ENCODE measurements at places on chromosomes 12 and 14. TPM values are rescaled to one million over a fixed set of nuclear protein-coding genes. Genes with fewer than 3 reads are reported as not detected.

DNA sequence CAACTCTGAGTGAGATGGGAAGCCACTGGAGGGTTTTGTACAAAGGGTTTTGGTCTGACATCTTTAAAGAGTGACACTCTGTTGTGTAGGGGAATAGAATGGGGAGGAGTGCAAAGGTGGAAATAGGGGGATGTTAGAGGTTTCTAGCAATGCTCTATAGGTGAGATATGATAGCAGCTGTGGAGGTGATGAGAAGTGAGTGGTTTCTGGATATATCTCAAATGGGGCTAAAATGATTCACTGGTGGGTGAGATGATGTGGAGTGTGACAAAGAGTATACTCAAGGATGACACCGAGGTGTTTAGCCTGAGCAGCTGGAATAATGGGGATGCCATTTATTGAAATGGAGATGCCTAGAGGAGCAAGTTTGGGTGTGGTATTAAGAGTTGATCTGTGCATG, 426.4 kb downstream of the PCNX1 start:
- no peak for DNase-seq

DNA sequence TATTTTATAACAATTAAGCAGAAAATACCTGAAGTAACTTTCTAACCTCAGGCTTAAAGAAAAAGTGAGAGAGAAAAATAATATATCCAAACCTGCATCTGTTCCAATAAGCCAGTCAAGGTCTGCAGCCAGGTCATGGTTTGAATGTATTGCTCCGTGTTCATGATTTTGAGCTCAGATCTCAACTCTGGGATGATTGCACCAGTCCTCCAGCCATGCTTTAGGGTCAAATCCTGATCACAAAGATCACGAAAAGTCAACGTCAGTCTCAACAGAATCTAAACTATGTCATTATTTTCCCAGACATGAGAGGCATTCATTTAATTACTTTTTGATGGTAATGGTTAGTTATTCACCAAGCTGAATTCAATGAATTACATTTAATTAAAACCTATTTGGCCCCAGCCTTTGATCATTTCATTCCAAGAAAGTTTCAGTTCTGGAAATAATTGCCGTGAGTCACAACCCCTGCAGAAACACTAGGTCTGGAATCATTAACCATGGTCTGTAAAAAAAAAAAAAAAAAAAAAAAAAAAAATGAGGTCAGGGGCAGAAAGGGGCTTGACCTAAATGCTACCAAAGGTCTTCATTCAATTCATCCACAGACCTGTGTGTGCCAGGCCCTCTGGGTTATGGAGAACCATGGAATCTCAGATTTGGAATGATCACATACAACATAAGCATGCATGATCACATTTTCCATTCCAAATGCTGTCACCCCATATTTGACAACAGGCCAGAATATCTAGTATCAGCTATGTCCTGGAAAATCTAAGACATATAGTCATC, 55.6 kb downstream of the NT5DC3 start:
- DNase-seq = peak; percentile 14

- no peak for DNase-seq
These were observed 8.2 kb downstream of the EXOC3L4 start for GRCh38 chr14:103102689-103103260.

- no peak for DNase-seq
These were observed 8.4 kb downstream of the CKAP4 start for GRCh38 chr12:106239241-106239950.

- peak; percentile 59 for DNase-seq
These were observed 27.1 kb downstream of the DAD1 start for GRCh38 chr14:22561661-22562579.

DNA sequence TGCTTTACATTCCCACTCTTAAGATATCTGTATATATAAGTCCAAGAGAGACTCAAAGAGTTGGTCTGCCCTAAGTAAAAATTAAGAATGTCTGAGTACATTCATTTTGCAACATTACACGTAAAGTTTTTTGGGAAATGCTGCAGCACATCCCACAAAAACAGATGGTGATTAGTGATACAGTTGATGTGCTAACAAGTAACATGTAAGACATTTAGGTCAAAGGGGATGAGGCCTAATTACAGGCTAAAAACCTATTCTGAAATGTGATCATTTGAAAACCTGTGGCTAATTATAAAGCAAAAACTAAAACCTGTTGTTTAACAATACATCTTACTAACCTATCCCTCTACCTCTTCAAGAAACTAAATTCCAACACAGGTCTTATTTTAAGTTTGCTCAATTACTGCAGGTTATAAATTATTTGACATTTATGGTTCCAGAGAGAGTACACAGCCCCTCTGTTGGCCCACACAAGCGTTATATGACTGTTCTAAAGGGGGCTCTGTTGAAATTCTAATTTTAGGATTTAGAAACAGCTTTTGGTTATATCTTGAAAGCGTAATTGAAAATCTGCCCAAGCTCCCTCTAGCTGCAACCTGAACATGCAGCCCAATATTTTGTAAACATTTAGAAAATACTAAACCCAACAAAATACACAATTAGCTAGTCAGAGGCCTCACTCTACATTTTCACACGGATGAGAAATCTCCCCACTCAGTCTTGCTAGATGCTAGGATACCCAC, 42.9 kb downstream of the BRAP start:
- DNase-seq = no peak

GRCh38 chr12:109932878-109933503, 32.9 kb downstream of the TCHP start:
- DNase-seq = no peak

GRCh38 chr14:92475451-92476187, 38.0 kb upstream of the RIN3 start:
- peak; percentile 89 for DNase-seq

DNA sequence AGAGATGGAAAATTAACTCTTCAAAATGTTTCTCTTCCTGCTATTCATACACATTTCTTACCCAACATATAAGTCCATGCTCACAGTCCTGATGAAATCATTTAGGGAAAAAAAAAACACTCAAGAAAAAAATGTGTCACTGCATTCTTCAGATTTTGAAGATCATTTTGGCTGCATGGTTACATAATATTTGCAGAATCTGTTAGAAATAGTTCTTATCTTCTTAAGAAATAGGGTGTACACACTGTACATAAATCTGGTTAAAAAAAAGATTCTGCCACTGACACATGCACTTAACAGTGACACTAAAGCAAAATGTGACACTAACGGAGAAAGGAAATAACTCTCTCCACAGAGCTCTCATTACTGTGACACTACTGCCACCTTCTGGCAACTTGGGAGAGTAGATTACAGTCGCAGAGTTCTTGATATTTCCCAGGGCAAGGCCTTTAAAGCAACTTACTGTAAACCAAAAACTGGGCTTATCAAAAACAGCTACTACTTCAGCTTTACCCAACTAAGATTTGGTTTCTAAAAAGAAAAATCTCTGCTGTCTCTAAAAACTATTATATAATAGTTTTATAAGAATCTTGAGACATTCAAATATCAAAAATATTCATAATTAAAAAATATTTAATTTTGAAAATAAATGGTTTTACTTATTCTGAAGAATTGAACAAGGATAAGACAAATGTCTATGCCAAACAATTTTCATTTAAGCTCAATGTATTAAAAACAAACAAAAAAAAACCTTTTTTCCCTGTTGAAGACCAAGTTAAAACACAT, 65.0 kb downstream of the SETD3 start:
- DNase-seq = peak; percentile 78

The PIANP gene
- not detected for total RNA-seq

DNA sequence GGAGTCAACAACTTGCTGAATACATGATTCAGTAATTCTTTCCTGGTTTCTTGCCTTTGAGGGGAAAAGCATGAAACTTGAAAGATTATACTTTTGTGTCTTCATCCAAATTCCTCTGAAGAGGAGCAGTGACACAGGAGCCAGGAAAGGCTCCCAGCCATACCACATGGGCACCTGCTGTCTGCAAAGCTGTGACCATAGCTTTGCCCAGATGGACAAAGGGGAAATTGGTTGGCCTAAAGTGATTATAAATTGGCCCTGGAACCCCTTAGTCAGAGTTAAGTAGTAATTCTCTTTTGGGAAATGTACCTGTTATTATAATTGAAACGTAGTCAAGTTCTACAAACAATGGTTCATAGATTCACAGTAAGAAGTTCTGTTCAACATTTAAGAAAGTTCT, 44.3 kb upstream of the DCN start:
- DNase-seq = no peak

The KRT74 gene
- total RNA-seq = not detected

DNA sequence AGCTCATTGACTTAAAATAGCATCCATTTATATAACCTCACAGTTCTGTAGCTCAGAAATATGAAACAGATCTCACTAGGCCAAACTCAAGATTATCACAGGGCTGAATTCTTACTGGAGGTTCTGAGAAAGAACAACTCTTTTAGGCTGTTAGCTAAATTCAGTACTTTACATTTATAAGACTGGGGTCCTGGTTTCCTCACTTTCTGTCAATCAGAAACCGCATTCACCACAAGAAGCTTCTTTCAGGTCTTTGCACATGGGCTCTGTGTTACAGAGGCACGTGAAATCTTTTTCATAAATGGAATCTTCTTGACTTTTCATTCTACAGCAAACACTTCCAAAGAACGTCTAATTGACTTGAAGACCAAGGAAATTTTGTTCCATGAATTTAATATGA, 876.3 kb upstream of the FOXG1 start:
- DNase-seq = no peak

DNA sequence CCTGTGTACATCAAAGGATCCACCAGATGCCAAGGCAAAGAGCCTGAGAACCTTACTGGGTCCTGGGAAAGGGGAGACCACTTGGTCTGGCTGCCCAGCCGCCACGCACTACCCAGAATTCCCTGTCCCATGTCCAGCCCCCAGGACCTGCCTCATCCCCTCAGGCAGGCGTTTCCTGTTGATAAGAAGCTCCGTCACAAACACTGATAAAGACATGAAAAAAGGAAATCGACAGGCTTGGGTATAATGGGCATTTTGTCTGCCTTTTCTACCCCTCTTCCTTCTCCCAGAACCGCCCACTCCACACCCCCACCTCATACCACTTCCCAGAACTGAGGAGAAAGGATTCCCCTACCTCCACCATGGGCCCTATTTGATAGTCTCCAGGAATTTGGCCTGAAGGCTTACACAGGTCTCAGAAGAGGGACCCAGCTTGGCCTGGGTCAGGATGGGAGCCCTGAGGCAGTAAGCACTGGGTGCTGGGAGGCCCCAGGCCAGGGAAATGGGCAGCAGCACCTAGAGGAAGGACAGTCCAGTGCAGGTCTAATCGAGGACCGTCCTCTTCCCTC, 18.8 kb downstream of the ACVRL1 start:
- DNase-seq = peak; percentile 70

DNA sequence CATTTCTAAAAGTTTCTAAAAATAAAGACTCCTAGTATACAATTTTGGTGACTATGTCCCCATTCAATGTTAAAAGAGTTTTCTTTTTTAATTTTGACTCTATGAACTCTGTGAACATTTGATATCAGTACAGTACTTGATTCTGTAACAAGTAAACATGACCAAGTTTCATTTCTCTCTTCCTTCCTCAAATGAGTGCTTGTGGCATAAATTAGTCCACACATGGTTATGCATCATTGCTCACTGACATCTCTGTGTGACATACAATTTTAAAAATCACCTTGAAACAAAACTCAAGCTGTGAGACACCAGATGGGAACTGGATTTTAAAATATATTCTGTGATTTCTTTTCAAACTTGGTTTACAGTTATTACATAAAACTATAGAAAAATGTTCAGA, 253.9 kb upstream of the MDGA2 start:
- no peak for DNase-seq

GRCh38 chr12:94128280-94128679, 20.1 kb upstream of the PLXNC1 start:
- no peak for DNase-seq

DNA sequence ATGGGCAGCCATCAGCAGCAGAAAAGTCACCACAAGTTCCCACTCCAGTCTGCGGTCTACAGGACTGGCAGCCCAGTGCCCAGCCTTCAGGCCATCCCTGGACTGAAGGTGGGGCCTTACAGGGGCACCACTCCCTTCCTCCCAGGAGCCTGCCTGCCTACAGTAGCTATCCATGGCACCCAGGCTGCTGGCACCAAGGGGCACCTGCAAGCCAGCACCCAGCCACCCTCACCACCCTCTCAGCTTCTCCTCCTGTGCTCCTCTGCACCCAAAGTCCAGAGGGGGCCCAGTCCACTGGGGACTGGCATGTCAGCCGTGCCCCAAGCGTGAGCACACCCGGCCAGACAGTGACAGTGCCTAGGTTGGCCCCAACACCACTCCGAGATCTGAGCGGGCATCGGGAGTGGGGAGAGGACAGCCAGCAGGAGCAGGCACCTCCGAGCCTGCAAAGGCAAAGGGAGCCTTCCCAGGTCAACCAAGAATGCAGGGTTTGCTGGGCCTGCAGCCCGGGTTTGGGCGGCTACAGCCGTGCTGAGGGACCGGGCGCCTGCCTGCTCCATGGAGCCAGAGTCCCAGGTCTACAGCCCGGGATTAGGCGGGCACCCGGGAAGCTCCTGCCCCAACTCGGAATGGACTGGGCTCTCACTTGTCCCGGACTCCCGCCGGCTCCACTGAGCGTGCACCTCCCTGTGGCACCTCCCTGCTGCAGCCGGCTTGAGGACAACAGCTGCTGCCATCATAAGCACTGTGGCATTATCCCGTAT, 8.1 kb upstream of the OR6C65 start:
- no peak for DNase-seq

DNA sequence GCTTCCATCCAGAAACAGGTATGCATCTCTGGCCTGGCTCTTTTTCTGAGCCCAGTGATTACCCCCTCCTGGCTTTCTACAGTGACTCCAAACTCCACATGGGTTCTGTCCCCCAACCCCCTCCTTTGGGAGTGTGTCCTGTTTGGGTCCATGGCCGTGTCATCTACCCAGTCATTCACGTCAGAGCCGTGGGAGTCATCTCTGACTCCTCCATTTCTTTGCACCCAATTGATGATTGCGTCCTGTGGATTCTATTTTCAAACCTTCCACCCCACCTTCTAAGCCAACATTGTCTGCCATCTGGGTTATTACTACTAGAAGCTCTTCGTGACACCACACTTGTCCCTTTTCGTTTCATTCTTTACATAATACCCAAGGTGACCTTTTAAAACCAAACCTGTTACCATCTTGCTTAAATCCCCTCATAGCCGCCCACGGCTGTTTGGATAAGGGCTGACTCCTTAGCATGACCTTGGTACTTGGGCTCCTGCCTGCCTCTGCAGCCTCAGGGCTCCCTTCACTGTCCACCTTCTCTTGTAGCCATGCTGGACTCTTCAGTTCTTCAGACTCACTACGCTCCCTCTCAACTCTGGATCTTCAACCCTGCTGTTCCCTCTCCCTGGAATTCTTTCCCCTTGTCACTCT, 38.1 kb upstream of the NT5DC3 start:
- DNase-seq = no peak

The MANSC1 gene
- total RNA-seq = 9.1 TPM

The FAM161B gene
- 1.2 TPM for total RNA-seq

All from dermis microvascular lymphatic vessel endothelial cell (primary cell).